Left ventricle myocardium inferior (tissue), 1 donor: ENCODE measurements at places on chromosomes 3 and 15. TPM values are rescaled to one million over a fixed set of nuclear protein-coding genes. Genes with fewer than 3 reads are reported as not detected.
A peak's percentile ranks its signal among the peaks of the same experiment; 100 is the strongest.

- DNase-seq = no peak
Measured at GRCh38 chr15:23467110-23467600, 20.1 kb upstream of the GOLGA6L2 start.

DNA sequence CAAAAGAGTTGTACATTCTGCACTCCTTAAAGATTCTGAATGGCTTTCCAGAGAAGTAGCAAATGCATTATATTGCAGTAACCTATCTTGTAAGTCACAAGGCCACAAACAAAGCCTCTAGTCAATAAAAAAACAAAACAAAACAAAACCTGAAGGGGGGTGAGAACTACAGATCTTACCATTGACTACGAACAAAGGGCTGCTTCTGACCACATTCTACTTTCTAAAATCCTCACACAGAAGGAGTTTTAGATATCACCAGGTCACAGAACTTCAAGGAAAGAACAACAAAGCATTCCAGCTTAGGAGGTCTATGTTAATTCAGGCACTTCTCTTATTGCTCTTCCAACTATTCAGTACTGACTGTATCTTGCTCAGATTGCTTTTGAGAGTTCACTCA is 343.0 kb downstream of the ZBTB20 start:
- DNase-seq = no peak

- DNase-seq = no peak
Measured at GRCh38 chr3:195820901-195821300, 9.2 kb upstream of the MUC4 start.

GRCh38 chr3:65605876-65606432 is 432.8 kb downstream of the MAGI1 start:
- DNase-seq = no peak

DNA sequence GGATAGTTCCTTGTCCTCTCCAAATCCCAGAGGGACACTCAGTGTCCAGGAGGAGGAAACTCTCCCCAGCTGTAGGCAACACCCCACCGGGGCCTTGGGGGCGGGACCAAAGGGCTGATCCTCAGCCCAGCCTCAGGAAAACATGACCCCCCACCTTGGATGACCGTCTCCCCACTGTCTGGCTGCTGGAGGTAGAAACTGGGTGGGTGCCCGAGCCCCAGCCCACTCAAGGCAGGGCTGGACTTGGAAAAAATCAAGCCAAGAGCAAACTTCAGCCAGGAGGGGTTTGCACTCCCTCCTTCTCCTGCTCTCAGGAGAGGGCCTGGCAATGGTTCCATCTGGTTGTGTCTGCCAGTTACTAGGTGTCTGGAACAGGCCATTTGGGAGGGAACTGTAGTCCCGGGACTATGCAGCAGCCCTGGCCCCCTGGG is 3.6 kb upstream of the RASL12 start:
- peak; percentile 70 for DNase-seq

DNA sequence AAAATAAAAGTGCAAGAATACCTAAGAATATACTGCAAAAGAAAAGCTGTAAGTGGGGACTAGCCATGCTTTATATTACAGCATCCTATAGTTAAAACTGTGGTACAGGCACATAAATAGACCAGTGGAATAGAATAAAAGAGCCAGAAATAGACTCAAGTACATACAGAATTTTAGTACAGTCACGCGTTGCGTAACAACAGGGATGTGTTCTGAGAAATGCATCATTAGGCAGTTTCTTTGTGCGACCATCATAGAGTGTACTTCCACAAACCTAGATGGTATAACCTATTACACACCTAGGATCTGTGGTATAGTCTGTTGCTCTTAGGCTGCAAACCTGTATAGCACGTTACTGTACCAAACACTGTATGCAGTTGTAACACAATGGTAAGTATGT is 61.8 kb downstream of the PCCB start:
- DNase-seq = no peak

DNA sequence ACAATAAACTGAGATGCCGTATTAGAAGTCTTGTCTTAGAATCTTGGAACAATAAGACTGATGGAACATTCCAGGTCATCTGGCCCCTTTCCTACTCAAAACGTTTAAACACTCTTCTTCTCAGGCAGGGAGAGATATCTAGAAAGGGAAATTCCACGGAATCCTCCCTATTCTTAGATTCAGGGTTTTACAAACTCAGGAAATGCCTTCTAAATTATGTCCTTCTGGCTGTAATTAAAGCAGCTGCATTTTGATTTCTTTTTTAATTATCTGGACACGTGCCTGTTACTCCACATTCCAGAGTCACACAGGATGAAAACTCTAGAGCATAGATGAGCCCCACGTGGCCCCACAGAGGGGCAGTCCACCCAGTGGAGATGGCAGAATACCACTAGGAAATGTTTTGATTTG is 41.5 kb upstream of the MTMR10 start:
- no peak for DNase-seq

DNA sequence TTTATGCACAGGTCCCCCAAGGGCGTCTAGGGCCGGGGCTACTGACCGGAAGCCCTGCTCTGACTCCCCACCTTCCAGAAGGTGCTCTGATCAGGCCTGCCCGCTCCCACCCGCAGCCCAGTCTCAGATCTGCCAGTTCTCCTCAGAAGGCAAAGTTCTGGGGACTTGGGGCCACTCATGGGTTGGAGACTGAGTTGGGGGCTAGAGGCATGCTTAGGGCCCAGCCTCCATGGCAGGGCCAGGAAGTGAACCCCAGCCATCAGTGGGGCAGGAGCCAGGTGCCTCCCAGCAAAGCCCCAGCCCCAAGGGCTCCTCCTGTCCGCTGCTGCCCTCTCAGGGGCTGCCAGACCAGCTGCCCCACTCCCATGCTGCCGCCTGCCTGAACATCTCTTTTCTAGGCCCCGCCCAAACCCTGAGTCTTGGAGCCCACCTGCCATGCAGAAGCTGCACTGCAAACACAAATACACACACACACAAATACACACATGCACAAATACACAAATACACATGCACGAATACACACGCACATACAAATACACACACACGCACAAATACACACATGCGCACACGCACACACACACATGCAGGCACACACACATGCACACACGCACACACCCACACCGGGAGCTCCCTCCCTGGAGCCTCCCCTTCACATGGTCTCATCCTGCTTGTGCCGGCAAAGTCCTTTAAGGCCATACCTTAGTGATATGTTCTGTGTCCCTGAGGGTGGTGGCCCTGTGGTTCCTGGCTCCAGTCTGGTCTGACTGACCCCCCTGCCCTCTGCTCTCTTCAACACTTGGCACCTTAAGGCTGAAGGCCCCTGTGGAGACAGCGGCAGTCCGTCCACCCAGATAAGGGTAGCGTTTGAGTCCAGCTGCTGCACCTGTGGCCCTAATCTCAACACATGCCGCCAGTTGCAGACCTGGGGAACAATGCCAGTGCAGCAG is 59.2 kb upstream of the KLF13 start:
- peak; percentile 11 for DNase-seq

GRCh38 chr3:114584734-114585371 is 291.0 kb downstream of the TIGIT start:
- no peak for DNase-seq

GRCh38 chr15:57570994-57571393 is 20.7 kb upstream of the MYZAP start:
- DNase-seq = no peak

- DNase-seq = peak; percentile 79
Measured at GRCh38 chr15:57562196-57562769, 29.4 kb upstream of the MYZAP start.

DNA sequence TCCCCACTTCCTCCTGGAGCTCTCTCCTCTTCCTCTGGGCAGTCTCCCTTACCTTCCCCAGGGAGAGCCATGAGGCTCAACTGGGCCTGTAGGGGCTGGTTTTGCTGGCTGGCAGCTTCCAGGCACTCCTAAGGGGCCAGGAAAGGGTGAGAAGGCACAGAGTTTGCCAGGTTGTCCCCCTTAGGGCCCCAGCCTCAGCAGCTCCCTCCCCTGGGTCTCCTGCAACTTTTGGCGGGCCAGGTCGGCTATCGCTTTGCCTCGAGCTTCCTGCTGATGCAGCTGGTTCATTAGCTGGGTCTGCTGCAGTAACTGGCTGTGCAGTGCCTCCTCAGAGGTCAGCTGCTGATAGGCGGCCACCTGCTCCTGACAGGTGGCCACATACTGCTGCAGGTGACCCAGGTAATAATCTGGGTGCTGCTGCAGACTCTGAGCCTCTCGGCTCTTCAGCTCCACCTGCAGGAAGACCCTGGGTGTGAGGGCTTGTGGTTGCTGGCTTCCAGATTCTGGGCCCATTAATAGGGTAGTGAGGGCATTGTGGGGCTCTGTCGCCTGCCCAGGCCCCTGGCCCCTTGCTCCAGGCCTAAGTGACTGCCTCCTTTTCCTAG is 29.7 kb upstream of the OR4F6 start:
- no peak for DNase-seq

The ATP8B4 gene
- total RNA-seq = 2.5 TPM

The GASK1A gene
- total RNA-seq = 1.6 TPM

The MEIS2 gene
- total RNA-seq = 36.0 TPM

The PLSCR4 gene
- total RNA-seq = 12.1 TPM

The SYNPR gene
- 0.93 TPM for total RNA-seq

The FBXO40 gene
- total RNA-seq = 245 TPM

The SLC24A5 gene
- total RNA-seq = not detected
